ENCODE measurements at places on chromosomes 16 and 17.

DNA sequence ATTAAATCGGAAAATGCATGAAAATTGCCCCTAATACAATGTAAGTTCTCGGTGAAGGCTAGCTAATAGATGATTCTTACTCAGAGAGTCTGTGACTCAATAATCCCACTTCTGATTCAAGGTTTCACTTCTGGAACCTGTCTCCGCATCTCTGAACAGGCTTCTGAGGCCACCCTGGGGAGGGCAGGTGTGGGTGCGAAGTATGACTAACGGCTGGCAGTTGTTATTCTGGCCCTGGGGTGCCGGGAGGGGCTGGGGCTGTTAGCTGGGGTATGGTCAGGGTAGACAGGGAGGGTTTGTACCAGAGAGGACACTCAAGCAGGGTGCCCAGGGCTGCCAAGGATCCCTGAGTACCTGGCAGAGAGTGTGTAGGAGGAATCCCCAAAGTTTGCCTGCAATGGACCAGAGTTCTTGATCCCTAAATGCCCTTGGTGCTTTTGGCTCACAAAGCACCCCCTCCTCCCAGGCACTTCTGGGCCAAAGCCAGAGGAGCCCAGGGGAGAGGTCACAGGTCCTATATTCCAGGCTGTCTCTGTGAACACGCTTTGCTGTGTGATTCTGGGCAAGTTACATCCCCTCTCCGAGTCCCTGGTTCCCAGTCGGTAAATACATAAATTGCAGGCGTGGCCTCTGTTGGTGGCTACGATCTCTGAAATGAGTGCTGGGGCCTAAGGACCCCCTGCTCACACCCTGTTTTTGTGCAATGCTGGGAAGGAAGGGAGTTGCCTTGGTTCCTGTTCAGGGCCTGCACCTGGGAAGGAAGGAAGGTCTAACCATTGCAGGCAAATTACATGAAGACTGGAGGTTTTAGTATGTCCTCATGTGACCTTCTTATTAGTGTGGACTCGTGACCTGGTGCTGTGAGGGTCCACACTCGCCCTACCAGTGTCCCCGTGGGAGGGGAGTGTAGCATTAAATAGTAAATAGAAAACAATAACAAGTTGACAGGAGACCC is 49.9 kb upstream of the CPNE2 start:
- no peak for DNase-seq
- H3K36me3 ChIP-seq = no peaks in the 10 kb centered on the region
- H3K27me3 ChIP-seq = no peaks in the 10 kb centered on the region

DNA sequence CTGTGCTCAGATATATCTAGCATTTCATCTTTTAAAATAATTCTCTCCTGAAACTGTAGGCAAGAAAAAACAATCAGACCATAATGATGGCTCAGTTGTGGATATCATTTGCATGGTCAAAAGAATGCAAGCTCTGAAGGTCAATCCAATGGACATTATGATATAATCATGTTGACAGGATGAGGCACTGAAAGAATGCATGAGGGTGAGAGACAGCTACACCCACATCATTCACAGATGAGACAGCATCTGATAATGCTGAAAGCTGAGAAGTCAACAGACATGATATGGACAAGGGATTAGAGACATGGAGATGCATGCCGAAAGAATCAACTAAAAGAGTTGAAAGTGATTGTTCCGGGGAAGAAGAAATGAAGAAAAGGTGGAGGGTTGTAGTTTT is 346.4 kb upstream of the CDH5 start:
- H3K4me1 ChIP-seq = no peaks in the 10 kb centered on the region
- H3K4me3 ChIP-seq = no peak overlapping the region
- H3K36me3 ChIP-seq = no peaks in the 10 kb centered on the region
- H3K27me3 ChIP-seq = no peaks in the 10 kb centered on the region

DNA sequence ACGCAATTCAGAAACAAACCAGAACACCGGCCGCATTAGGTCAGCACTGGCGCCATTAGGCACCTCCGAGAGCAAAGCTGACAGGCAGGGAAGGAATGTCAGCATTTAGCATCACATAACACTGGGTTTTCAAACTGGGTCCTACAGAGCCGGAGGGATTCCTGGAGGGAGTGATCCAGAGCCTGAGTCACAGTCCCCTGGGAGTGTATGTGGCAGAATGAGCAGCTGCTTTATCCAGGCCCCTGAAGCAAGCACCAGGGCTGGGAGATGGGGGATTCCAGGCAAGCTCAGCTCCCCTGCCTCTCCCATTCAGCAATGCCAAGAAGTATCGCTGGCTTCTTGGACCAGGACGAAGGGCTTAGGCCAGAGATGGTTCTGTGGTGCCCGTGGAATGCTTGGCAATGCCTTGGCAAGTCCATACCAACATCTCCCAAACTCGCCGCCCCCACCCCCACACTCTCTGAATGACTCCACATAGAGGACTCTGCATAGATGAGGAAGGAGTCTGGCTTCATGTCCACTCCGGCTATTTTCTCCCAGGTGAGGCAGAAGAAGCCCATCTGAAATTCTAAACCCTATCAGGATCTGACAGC is 20.4 kb downstream of the GAS7 start:
- H3K36me3 ChIP-seq = no peaks in the 10 kb centered on the region
- no peak for DNase-seq
- no peaks in the 10 kb centered on the region for H3K27me3 ChIP-seq
- H3K27ac ChIP-seq = peak overlapping the region; percentile 41
- no peak overlapping the region for H3K4me3 ChIP-seq

- DNase-seq = no peak
- no peak overlapping the region for H3K27ac ChIP-seq
- H3K4me1 ChIP-seq = no peaks in the 10 kb centered on the region
- no peaks in the 10 kb centered on the region for H3K36me3 ChIP-seq
- no peaks in the 10 kb centered on the region for H3K27me3 ChIP-seq
Observed at GRCh38 chr17:5024604-5025003, 10.6 kb downstream of the SLC52A1 start.

- H3K27me3 ChIP-seq = no peaks in the 10 kb centered on the region
- H3K36me3 ChIP-seq = no peaks in the 10 kb centered on the region
- DNase-seq = no peak
- H3K4me3 ChIP-seq = no peak overlapping the region
- no peak overlapping the region for H3K27ac ChIP-seq
Observed at GRCh38 chr16:10806698-10807097, 11.9 kb downstream of the TVP23A start.

All from uterus (tissue), 4 donors.